Naive thymus-derived CD4-positive, alpha-beta T cell (primary cell): ENCODE measurements at places on chromosomes 3 and 15.

- DNase-seq: no peak
Observed at GRCh38 chr3:163779396-163780344, 1298.6 kb downstream of the SI start.

DNA sequence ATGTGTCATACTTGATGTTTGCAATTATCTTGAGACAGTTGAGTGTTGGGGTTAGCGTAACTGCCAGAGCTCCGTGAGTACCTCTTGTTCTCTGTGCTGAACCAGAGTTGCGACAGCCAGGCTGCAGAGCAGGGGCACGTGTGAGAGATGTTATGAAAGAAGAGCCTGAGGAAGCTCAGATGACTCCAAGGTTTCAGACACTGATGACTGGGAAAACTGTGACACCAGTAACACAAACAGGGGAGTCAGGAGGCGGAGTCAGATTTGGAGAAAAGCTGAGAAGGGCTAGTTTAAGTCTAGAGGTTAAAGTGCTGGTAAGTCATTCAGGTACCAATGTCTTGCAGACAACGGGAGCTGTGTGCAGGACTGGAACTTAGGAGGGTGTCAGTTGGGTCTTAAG lies 45.0 kb downstream of the BLM start:
- no peak for DNase-seq

GRCh38 chr15:58932710-58933280 lies 684 bp downstream of the SLTM start:
- no peak for DNase-seq

DNA sequence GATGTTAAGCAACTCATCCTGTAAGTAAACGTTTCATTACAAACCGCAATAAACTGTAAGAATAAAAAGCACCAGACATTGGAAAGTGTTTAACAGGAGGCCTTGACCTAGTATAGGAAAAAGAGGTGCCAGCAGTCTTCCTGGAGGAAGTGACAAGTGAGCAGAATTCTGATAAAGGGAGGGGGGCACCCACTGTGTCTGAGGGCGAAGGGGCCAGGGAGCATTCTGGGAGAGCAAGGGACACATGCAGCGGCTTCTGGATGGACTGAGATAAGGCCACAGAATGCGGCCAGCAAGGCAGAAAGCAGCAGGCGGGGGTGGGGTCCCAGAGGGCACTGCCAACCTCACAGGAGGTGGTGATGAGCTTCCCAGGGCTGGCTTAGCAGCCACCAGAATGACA lies 80.2 kb downstream of the MTHFS start:
- DNase-seq: no peak

GRCh38 chr3:57949785-57950615 lies 58.2 kb upstream of the FLNB start:
- no peak for DNase-seq

GRCh38 chr3:13285007-13285567 lies 135.0 kb downstream of the NUP210 start:
- no peak for DNase-seq

DNA sequence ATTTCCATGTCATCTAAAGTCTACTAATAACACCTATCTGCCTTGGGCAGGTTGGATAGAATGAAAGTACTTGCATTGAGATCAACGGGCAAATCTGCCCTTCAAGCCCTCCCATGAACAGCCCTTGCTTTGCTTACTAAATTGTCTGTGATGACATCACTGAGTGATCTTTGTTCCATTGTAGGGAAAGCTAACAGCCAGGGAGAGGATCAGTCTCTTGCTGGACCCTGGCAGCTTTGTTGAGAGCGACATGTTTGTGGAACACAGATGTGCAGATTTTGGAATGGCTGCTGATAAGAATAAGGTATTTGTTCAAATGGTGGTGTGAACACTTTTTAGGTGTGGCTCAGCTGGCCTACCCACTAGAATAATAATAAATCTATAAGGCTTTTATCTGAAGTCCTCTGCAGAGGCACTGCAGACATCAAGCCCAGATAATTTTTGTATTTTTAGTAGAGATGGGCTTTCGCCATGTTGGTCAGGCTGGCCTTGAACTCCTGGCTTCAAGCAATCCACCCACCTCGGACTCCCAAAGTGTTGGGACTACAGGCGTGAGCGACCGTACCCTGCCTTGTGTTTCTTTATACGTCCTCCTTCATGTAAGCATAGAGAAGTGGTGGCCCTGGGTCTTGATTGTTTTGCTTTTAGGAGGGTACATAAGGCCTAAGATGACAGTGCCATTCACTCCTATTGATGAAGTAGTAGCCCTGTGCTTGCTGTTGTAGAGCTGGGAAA lies 5.7 kb downstream of the PCCB start:
- no peak for DNase-seq

- no peak for DNase-seq
Observed at GRCh38 chr3:71355862-71356261, 227.7 kb downstream of the FOXP1 start.

DNA sequence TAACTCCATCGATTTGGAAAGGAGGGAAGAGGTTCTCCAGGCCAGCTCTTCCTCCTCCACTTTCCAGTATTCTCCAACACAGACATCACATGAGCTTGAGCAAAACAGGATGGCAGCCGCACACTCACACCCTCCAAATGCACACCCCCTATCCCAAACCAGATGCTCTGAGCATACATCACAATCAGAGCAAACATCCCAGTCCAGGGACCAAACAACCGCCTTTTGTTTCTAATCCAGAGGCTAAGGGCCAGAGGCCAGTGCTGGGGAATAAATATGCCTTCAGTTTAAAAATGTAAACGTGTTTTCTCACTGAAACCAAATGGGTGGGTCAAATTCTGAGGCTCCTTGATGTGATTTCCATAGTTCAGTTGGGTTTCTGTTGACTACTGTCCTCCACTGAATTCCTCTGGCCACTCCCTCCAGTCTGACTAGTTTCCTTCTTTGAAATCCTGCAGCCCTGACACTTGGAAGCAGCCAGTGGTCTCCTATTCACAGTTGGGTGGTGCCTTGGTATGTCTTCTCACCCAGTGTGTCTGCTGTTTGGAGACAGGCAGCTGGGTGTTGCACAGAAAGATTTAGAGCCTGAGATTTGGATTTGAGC lies 19.2 kb upstream of the MFGE8 start:
- no peak for DNase-seq

DNA sequence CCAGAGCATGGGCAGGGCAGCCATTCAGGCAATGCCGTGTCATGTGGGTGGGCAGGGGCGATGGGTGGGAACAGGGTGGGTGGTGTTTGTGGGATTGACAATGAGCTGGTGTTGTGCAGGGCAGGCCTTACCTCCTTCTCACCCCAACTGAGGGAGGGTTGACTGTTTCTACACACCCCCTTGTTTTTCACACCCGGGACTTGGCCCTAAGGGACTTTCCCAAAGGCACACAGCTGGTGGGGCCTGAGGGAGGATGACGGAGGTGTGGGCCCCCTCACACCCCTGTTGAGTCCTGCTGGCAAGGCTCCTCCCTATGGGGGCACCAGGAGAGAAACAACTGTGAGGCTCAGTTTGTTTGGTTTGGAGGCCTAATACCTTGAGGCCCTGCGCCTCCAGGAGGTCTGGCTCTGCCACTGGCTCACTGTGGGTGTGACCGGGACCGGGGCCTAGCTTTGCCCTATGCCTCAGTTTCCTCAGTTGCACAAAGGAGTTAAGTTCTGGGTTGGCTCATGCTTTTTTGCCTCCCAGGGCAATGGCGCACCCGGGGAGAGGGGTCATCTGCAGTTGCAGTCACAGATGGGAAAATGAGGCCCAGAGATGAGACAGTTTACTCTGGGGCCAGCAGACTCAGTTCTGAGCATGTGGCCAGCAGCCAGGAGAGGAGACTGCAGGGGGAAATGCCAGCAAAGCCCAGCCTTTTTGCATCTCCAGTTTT lies 5.1 kb upstream of the DNAH1 start:
- no peak for DNase-seq

DNA sequence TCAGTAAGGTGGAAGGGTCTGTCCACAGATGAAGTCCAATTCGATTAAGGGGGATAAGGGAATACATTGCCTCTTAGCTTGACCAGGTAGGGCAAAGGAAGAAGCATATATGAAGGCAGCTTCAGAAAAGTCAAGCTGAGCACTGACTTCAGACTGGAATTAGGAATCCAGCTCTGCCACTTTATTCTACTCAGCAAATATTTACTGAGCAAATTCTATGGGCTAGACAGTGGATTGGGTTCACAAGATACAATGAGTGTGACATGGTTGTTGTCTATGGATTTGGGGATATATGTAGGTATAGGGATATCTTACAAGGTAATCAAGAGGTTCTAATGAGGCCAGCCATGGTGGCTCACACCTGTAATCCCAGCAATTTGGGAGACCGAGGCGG lies 526 bp downstream of the ADIPOQ start:
- DNase-seq: no peak

DNA sequence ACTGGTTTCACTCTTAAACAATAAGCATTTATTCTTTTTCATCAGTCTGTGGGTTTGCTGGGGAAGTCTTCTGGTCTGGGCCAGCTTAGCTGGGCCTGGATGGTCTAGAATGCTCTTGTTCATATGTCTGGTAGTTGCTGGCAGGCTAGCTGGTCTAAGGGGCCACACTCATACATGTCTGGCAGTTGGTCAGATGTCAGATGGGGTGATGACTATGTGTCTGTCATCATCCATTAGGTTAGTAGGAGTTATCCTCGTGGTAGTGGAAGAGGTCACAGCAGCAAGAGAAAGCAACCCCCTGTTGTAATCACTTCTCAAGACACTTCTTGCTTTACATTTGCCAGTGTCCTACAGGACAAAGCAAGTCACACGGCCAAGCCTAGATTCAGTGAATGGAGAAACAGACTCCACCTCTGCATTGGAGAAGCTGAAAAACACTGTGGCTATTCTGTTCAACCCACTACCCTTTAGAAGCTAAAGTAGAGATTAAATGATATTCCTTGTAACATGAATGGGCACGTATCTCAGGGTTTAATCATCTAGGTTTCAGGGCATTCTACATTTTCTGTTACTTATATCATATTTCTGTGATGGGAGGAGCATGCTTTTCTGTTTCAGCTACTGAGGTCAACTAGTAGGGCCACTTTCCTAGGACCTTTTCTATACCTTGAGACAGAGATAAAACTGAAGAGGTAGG lies 5.5 kb upstream of the ARID3B start:
- no peak for DNase-seq

DNA sequence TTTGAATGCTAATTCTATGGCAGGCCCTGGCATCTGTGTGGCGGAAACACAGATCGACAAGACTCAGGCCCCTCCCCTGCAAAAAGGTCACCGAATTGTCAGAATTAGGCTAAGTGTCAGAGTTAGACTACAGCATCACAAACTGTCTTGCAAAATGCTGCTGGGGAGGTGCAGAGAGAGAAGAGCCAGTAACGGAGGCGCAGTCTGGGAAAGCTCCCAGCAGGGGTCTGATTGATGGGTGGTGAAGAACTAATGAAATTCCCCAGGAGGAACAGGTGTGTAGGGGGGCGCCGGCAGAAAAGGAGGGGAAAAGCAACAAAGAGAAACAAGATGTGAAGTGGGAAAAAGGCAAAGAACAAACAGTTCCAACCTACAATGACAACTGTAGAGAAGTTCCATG lies 72.7 kb upstream of the TAMM41 start:
- no peak for DNase-seq

DNA sequence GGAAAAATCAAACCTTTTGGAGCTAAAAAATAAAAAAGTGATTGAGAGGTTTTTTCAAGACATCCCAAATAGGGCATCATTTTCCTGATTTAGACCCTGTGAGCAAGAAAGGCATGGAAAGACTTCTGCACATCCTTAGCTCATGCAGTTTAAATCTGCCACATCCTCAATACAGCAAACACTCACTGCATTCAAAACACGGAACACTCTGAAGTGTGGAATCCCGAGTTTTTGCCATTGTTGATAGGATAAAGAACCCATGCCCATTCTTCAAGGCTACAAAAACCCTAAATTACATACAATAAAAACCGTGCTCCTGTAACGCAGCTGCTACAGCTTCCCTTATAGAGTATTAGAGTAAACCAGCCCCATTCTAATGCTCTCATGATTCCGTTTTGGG lies 346.8 kb downstream of the GABRG3 start:
- no peak for DNase-seq

GRCh38 chr15:57320631-57321220 lies 55.6 kb upstream of the CGNL1 start:
- no peak for DNase-seq

DNA sequence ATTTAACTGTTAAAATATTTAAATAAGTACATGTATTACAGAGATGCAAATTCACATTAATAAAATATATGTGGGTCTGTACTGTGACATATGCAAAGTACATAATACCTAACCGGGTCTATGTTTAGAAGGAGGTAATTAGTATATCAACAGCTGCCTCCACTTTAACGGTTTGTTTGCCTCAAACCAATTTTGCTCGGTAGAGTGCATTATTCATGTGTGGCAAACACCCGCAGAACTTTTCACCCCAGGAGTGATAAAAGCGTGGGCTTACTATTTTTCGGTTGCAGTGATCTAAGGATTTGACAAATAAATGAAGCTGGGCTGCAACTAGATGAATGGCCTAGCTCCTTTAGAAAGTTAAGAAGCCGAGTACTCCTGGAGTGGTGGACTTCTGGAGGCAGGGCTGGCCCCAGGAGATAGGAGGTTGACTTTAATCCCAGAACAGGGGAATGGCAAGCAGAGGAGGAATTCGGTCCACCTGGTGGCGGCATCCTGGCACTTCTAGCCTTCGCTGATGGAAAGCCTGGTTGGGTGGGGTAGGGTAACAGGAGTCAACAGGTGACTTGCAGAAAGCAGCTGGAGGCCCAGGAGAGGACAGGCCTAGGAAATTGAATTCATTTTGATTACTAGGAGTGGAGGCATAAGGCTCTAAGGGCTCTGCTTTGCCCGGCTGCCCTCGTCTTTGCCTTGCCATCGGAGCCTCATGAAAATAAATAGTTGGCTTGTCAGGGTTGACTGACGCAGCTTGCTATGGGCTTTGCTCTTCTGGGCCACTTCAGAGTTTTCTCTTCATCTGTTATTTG lies 2.4 kb downstream of the SLCO3A1 start:
- no peak for DNase-seq

DNA sequence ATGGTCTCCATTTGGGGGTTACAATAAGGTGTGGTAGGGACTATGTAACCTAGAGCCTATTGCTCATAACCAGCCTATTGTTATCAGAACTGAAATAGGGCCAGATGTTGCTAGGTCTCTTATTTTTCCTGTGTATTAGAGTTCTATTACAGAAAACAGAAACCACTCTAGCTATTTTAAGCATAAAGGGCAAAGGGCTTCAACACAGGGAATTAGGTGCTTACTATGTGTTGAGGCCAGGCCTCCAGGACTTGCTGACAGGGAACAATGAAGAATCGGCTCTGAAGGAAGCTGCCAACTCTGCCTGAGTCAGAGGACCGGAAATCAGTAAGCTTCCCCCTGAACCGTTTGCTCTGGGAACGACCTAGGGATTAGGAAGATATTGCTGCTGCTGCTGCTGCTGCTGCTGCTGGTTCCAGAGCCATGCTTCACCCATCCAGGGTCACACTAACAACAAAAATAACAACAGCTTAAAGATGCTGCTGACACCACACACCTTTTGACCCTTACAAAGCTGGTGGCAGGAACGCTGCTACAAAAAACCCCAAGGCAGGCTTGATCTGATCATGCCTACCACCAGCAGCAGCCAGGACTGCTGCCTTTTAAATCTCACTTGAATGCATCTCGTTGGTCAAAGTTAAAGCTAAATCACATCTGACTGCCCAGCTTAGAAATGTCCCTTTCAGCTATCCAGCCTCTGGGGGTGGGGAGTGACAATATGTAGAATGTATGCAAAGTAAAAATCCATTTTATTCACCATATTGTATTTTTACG lies 276.9 kb upstream of the IL12A start:
- no peak for DNase-seq
